ENCODE measurements at places on chromosomes 11 and 22.
A peak's percentile ranks its signal among the peaks of the same experiment; 100 is the strongest.

DNA sequence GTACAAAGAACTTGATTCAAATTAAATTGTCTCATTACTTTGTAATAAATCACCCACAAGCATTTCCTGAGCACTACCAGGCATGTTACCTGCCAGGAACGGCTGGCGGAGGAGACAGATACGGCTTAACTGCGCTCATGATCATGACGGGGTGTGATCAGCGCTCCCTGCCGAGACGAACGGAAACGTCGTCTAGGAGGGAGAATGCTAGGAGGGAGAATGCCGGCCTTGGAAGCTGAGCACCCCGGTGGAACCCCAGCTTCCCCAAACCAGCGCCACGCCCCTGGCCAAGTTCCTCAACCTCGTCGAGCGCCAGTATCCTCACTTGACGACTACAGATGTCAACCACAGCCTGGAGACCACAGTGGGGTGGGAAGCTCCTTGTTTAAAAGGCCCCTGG lies 272.8 kb downstream of the CTTN start:
- DNase-seq: no peak

DNA sequence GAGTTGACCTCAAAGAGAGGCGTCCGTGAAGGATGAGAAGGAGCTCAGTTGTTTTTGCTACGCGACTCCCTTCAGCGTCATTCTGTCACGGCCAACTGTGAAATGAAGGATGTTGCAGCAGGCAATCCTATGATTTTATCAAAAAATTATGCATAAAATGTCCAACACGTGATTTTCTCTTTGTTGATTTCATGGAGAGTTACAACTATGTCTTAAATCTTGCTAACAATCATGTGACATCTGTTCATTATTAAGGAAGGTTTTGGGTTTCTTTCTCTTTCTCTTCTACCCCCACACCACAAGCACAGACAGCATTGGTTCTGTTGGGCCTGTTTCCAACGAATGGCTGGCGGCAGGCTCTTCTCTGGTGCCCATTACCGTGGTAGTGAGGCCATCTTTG lies 3.7 kb downstream of the KRTAP5-4 start:
- DNase-seq: no peak

GRCh38 chr11:77828926-77829325 lies 8.0 kb downstream of the AAMDC start:
- no peak for DNase-seq

GRCh38 chr11:84825106-84825660 lies 802.0 kb downstream of the DLG2 start:
- DNase-seq: no peak

DNA sequence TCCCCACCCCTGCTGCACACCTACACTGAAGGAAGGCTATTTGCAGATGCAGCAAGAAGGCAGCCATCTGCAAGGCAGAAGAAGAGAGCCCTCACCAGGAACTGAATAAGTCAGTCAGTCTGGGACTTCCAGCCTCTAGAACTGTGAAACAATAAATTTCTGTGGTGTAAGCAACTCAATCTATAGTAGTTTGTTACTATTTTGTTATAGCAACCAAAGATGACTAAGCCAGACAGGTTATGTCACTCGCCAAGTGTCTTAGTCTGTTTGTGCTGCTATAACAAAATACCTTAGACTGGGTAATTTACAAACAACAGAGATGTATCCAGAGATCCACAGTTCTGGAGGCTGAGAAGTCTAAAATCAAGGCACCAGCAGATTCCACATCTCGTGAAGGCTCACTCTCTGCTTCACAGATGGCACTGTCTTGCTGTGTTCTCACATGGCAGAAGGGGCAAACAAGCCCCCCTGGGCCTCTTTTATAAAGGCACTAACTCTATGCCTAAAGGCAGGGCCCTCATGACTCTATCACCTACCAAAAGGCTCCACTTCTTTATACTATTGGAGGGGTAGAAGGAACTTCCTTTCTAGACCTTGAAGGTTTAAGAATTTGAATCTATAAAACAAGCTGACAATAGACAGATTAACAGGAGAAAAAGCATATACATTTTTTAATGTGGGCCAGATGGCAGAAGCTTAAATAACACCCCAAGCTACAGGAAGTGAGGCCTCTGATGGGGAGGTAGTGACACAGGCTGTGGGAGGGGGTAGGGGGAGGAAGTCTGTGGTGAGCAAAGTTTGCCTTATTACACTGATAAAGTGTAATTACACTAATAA lies 12.3 kb downstream of the APOL6 start:
- DNase-seq: peak; percentile 55

DNA sequence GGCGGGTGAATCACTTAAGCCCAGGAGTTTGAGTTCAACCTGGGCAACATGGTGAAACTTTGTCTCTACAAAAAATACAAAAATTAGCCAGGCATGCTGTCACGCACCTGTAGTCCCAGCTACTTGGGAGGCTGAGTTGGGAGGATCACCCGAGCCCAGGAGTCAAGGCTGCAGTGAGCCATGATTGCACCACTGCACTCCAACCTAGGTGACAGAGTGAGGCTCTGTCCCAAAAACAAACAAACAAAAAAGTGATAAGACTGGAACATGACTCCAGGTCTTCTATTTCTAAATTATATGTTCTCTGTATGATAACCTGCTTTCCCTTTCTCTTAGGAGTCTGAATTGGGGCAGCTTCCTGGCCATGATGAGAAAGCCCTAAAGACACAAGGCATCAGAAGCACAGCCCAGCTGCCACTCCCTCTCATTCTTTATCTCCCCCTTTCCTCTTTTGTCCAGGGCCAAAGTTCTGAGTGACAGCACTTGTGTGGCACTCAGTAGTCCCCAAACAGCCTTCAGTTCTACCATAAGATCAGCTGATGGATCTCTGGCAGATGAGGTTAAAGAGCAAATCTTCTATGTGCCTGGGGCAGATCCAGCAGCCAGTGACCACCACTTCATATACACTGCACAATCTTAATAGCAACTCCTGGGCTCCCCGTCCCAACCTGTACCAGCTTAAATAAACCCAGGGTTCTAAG lies 136.0 kb downstream of the C11orf58 start:
- no peak for DNase-seq

DNA sequence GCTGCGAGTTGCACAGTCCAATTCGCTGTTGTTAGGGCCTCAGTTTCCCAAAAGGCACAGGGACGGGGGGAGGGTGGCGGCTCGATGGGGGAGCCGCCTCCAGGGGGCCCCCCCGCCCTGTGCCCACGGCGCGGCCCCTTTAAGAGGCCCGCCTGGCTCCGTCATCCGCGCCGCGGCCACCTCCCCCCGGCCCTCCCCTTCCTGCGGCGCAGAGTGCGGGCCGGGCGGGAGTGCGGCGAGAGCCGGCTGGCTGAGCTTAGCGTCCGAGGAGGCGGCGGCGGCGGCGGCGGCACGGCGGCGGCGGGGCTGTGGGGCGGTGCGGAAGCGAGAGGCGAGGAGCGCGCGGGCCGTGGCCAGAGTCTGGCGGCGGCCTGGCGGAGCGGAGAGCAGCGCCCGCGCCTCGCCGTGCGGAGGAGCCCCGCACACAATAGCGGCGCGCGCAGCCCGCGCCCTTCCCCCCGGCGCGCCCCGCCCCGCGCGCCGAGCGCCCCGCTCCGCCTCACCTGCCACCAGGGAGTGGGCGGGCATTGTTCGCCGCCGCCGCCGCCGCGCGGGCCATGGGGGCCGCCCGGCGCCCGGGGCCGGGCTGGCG lies at the start of gene BCR:
Gene BCR, plus strand, starts transcription at position 209 of the 592 bp plus-strand sequence. CDS start 452 bp downstream, outside the sequence.
- DNase-seq: peak; percentile 68

DNA sequence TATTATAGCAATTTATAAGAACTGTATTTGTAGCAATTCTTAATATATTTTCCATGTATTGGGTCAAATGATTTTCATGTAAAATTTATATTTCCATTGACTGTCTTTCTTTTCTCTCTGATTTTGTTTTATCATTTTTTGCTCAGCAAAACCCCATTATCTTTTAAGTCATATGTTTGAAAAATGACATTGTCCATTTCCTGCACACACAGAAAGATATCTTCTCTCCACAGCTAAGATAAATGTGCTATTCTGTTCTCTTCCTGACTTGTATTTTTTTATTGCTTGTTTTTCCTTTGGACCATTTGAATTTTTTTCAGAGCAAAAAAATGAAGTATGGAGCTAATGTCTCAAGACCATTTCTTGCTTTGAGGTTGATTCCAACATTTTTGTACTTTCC lies 6.3 kb upstream of the LRRC55 start:
- DNase-seq: no peak

- no peak for DNase-seq
These were observed 432.1 kb downstream of the BRD1 start for GRCh38 chr22:49395617-49396016.

GRCh38 chr11:57512646-57513451 lies 2.7 kb downstream of the SLC43A1 start:
- DNase-seq: no peak

- no peak for DNase-seq
These were observed 8.2 kb downstream of the PDGFB start for GRCh38 chr22:39236321-39237317.

DNA sequence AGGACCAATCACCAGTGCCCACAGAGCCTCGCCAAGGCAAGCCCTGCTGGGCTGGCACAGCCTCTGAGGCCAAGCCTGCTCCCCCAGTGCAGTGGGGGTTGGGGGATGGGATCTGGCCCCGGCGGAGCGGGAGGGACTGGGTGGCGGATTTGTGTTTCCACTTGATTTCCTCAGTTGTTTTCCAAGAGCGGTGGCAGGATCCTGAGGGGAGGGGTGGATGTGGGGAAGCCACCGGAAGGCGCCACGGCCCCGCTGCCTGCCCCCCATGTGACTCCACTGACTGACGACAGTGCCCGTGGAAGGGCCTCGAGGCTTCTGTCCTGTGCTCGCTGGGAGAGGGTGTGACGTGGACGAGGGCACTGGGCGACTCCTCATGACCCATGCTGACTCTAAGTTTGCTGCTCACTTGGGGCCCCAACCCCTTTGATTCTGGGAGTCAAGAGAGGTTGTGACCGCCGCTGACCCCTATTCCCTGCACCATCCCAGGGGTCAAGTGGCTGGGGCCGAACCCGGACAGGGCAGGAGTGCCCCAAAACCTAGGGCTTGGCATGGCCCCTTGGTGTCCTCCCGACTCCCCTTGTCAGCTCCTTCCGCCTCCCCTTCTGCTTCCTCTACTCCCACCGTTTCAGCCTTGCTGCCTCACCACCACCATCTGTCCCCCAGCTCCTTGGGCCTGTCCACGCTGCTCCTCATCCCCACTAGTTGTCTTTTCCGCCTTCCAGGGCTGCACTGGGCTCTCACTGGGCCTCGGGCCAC lies 23.5 kb upstream of the PICK1 start:
- no peak for DNase-seq

DNA sequence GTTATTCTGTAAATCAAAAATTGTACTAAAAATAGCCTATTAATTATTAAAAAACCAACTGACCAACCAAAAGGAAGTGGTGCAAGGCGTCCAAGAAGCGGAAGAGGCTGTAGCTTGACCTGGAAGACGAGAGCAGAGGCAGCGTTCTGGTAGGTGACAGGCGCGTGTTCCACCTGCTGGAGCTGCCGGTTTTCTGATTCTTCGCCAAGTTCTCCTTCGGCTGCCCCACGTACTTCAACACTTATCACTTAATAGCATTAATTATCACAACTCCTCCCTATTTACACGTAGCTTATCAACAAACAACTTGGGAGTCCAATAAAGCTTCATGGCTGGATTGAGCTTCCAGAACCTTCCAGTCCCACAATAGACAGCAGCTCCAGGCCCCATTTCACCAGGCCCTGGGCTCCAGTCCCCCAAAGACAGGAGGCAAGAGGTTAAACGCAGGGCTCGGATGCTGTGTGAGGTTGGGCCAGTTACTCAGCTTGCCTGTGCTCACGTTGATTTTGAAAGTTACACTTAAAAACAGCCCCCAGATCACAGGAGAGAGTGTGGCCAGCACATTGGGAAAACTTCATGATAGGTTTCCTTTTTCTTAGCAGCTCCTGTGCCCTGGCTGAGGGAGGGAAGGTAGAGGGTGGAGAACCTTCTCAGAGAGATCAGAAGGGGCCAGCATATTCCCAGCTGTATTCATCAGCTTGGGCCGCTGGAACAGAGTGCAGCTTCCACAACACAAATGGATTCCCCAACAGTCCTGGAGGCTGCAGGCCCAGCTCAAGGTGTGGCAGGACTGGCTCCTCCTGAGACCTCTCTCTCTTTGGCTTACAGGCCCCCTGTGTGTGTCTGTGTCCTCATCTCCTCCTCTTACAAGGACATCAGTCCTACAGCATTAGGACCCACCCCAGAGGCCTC lies 54.2 kb upstream of the FGF3 start:
- DNase-seq: no peak

DNA sequence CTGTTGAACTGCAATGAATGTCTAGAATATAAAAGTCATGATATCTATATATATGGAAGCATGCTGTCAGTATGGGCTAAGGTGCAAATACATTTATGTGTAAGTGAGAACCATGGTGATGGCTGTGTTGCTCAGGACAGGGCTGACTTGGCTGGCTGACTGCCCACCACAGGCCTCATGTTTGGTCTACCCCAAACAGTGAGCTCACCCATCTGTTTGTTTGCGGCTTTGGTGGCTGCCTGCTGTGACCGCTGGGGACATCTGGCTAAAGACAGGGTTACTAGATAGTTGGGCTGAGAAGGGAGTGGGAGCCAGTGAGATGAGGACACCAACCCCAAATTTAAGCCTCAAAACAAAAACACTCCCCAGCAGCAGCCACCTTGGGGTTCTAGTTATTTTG lies 6.3 kb downstream of the CD44 start:
- DNase-seq: no peak

DNA sequence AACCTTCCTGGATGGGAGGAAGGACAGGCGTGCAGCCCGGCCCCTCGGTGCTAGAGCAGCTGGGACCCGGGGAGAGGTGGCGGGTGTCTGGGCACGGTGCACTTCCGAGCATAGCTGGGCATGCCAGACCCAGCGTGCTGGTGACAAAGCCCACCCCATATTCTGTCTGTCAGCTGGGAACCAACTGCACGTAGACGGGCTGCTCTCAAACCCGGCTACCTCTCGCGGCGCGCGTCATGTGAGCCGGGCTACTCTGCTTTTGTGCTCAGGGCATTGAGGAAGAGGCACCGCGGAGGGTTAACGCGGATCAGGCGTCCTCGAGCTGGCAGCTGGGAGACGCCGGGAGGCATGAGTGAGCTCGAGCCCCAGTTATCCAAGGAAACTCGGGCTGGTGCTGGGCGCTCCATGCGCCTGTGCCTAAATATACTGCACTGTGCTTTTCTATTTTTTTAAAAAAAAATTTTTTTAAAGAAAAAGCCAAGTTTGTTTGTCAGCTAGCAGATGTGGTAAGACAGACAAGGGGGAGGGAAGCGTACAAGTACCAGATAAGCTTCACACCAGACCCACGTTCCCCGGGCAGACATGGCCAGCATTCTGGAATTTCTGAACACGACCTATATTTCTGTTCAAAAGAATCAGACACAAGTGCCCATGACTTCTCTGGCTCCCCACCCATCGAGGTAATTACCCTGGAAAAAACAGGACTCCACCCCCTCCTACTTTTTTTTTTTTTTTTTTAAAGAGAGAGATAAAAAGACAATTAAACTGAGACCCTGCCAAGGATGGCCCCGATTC lies 425.6 kb downstream of the SHANK2 start:
- no peak for DNase-seq

- no peak for DNase-seq
These were observed 14.7 kb downstream of the DEPDC5 start for GRCh38 chr22:31768422-31769059.

- DNase-seq: no peak
These were observed 924.4 kb upstream of the TENM4 start for GRCh38 chr11:80365076-80365725.

Data from T-helper 17 cell (primary cell).